CD4-positive, alpha-beta memory T cell (primary cell): ENCODE measurements at places on chromosomes 3 and 15.

DNA sequence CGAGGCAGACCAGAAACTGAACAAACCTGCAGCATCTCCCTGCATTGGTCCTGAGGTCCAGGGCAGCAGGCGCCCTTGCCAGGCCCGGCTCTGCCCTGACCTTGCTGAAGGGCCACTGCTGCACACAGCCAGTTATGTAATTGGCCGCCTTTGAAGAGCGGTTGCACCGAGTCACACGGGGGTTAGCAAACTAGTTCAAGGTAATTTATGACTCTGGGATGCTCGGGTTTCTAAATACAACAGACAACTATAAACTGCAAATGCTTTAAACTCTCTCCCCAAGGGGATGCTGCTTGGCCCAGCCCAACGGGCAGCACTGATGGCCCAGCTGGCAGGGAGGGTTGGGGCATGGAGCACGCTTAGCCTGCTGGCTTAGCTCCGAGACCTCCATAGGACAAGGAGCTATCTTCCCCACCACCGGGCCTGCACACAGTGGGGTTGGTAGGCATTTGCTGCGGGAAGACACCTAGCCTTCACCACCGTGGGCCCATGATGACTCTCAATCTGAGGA, 60.3 kb upstream of the IQSEC1 start:
- no peak for DNase-seq

DNA sequence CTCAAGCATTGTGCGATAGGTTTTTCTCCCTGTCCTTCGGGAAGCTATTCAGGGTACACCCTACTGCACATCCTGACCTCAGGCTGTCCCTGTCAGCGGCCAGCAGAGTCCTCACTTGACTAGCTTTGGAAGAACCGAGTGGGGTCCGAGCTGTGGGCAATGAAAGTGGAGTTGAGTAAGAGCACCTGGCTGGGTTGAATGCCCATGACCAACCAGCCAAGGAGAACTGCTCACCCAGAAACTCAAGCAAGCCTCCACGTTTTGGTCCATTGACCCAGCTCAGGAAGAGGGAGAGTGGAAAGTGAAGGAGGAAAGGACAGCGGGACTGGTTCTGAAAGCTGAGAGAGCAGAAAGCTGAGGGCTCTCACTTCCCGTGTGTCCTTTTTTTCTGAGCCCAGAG, 36.0 kb upstream of the HDGFL3 start:
- no peak for DNase-seq

DNA sequence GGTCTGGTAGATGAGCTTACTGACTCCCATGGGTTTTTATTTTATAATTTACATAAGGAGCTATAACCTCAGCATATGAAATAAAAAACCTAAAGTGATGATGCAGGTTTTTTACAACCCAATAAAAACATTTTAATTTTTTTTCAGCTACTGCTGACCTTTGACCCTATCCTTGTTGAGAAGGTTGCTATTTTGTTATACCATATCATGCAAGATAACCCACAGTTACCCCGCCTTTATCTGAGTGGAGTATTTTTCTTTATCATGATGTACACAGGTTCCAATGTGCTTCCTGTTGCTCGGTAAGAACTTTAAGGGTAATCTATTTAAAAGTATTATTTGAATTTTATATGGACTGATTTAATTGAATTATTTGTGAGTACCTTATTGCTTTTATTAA, 70.8 kb downstream of the DNAJC13 start:
- no peak for DNase-seq

- DNase-seq = peak; percentile 5
Measured at GRCh38 chr3:24680214-24680967, 185.7 kb upstream of the THRB start.

- peak; percentile 19 for DNase-seq
Measured at GRCh38 chr15:64355348-64355943, 527 bp downstream of the CSNK1G1 start.

GRCh38 chr3:181418233-181418632, 293.5 kb upstream of the SOX2 start:
- no peak for DNase-seq

GRCh38 chr3:18439281-18439680, 14.1 kb upstream of the SATB1 start:
- DNase-seq = no peak

DNA sequence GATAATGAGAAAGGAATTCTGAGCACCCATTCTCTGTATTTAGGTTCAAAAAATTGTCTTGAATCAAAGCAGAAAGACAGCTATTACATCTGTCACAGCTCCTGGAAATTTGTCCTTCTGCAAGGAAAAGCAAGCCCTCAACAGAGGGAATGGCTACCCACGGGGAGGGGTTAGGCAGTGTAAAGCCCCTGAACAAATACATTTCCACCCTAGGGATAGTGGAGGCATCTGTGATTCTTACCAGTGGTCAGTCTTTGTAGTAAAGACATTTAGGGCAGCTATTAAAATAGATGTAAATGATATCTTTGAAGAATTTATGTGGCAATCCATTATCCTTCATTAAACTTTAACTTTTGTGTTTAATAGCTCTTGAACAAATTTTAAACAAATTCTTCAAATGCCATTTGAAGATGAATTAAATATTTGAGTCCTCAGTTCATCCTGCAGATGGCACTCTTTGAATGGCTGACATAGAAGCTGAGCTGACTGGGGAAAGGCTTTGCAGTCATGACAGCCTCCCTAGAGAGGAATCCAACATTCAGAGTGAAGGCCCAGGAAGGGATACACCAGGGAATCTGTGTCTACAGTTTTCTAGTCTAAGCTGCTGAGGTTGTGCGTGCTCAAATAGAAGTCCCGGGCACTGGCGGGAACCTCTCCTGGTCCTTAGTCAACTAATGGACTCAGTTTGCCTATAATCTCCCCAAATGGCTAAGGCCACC, 359.7 kb upstream of the ROPN1 start:
- no peak for DNase-seq

DNA sequence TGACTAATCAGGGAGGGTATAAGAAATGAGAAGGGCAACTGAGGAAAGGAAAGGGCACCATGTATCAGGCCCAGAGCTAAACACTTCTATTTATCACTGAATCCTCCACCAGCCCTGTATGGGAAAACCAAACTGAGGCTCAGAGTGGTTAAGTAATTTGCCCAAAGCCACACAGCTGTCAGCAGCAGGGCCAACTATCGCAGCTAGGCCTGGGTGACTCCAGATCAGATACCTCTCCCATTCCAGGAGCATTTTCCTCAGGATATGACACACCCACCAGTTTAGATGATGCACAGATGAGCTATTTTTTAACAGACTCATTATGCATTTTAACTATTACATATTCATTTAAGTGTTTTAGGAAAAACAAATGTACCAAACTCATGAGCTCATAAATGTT, 14.5 kb downstream of the NUP210 start:
- DNase-seq = no peak

DNA sequence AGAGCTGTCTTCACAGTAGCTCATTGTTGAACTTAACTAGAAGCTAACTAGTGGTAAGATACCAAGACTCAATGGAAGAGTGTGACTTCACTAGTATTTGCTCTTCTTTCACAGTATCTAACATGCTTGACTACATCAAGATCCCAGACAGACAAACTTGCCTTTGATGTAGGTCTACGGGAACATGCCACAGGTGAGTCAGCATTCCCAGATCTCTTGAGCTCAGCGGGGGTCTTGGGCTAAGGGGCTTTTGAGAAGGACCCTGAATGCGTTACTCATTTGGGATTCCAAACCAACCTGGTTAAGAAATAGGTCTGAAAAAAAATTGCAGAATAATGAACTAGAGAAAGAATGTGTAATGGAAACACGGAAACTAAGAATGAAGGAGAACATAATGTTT, 222.4 kb downstream of the RYR3 start:
- DNase-seq = no peak

DNA sequence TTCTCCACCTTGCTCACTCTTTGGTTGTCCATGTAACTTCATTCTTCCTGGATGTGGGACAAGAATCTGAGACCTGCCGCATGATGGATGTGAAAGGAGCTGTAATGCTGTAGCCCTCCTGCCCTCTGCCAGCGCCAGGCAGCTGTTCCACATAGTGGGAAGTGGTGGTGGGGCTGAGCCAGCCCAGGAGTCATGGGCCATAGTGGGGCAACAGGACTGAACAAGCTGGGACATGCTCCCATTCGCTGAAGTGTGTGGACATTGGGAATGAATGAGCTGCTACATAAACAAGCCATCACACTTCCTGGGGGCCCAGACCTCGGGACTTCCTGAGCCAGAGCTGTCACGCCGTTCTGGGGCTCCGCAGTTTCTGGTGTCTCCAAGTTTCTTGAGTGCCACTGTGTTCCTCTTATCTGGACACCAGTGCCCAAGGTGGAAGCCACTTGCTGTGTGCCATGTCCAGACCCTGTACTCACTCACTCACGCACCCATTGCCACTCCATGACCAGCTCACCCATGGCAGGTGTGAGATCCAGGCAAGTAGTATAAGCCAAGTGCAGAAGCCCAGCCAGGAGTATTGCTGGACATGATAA, 624.3 kb upstream of the EPHA6 start:
- no peak for DNase-seq

- DNase-seq = no peak
Measured at GRCh38 chr3:194973366-194974000, 287.8 kb downstream of the FAM43A start.

DNA sequence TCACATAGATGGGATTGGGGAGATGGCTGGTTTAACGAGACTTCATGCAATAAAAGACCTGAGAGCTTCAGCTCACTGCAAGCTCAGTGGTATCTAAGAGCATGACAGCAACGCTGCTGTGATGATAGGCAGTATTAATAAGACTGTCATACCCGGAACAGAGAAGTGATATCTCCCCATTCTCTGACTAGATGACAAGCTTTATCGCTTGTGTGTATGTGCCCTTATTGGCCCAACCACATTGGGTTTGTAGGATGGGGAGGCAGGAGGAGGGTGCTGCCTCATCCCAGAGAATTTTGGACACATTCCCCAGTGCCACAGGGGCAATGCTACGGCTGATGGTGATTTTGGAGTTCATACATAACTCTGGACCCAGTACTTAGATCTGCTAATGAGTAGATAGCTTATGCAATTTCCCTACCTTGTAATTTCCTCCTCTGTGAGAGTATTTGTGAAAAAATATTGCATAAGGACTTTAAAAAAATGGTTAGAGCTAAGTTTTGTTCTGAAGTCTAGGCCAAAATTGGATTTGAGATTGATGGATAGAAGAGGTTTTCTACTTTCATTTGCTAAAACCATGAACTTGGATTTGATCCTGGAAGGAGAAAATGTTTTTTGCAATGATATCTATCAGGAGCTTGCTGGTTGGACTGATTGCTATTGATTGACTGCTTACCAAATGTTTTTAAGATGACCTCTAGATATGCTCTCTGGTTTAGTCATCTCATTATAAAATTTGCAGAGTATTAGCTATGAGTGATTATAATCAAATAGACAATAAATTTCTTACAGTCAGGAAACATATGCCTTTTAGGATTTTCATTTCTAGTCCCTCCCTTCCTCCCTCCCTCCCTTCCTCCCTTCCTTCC, 14.0 kb upstream of the TMEM212 start:
- DNase-seq = no peak

DNA sequence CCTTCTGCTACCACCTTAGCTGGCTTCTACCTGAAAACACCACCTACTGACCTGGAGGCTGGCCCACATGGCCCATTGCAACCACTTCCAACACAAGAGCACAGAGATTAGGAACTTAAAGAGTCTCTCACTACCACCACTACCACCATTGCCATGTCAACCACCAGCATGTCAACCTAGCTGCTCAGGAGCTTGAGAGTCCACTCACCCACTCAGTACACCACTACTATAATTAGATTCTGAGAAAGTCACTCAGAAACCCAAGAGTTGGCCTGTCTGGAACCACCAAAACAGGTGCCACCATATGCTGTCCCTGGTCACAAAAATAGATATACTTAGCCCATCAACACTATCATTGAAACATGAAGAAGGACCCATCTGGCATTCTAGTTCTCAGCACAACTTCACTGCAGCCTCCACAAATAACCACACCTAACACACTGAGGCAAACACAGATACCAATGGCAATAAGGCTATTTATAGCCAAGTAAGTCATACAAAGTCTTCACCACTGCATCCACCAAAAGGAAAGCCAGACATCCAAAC, 806.7 kb upstream of the EPHA6 start:
- DNase-seq = no peak

GRCh38 chr3:141796081-141796888, 33.1 kb downstream of the GRK7 start:
- peak; percentile 70 for DNase-seq

- no peak for DNase-seq
Measured at GRCh38 chr3:38524141-38524739, 28.1 kb downstream of the EXOG start.

GRCh38 chr3:50165910-50166538, 10.9 kb downstream of the SEMA3F start:
- DNase-seq = no peak

DNA sequence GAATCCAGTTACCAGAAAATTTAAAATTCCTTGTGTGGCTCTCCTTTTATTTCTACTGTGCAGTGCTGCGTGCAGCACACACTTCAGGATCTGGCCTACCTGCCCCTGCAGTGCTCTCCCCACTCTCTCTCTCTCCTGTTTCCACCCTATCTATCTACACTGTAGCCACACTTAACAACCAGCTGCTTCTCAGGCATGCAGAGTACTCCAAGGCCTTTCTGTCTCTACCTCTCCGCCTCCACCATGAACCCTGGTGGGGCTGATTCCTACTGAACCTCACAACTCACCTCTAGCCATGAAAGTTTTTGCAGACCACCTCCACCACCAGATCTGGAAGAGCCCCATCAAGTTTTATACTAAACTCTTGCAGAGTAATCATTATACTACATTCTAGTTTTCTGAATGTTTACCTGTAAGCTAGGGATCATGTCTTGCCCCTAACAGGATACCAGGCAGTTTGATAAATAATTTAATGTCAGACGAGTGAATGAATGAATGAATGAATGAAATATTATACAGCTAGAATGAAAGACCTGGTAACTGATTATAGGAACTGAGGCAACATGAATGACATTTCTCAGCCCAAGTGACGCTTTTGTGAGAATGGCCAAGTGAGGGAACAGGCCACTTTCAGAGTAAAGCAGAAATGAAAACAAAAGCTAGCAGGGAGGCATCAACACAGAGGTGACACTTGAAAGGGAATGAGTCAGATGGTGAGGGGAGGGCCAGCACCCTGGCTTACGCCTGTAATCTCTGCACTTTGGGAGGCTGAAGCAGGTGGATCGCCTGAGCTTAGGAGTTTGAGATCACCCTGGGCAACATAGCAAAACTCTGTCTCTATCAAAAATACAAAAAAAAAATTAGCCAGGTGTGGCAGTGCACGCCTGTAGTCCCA, 363.5 kb downstream of the FOXP1 start:
- DNase-seq = no peak

- DNase-seq = no peak
Measured at GRCh38 chr3:23174426-23175039, 28.6 kb upstream of the UBE2E2 start.

DNA sequence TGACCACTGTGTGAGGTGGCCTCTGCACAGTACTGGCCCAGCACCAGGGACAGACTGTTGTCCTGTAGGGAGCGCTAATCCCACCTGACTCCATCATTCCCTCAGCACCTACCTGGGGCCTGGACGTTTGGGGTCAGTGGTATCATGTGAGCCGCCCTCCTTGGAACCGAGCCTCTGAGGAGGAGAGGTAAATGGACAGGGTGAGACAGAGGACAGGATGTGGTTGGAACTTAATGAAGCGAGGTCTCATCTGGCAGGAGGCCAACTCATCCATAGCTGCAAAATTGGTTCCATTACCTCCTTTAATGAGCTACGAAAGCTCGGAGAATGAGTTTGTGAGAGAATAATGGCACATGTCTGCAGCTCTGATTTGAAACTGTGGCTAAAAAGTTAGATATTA, 13.9 kb downstream of the MAPKAPK3 start:
- no peak for DNase-seq

GRCh38 chr3:182957226-182957625, 23.1 kb downstream of the DCUN1D1 start:
- DNase-seq = no peak
